Neuronal stem cell (in vitro differentiated cells): ENCODE measurements at places on chromosomes 3 and 15.

DNA sequence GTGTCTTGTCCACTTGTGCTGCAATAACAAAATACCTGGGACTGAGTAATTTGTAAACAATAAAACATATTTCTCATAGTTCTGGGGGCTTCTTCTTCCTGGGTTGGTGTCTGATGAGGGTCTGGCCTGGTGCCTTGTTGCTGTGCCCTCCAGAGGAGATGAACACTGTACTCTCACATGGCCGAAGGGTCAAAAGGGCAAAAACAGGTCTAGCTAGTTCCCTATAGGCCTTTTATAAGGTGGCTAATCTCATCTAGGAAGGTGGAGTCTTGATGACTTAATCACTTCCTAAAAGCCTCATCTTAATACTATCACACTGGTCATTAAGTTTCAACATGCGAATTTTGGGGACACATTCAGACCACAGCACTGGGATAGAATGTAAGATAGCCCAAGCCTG lies 228.4 kb downstream of the TLE3 start:
- DNase-seq = no peak

GRCh38 chr3:31364711-31365110 lies 168.0 kb upstream of the STT3B start:
- DNase-seq = no peak

DNA sequence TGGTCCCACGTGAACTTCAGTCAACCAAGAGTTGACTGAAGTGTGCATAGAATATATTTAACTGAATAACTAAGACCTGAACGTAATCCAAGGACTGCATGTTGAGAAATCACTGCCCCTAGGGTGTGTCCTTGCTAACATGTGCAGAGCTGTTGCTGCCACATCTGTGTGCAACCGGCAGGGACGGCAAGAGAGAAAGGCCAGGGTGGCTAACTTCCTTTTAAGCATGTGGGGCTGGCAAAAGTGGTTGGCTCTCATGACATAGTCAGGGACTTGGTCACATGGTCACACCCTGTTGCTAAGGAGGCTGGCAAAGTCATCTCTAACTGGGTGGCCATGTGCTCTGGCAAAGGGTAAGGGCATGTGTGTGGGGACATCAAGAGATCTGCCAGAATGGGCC lies 52.4 kb downstream of the GASK1A start:
- no peak for DNase-seq

DNA sequence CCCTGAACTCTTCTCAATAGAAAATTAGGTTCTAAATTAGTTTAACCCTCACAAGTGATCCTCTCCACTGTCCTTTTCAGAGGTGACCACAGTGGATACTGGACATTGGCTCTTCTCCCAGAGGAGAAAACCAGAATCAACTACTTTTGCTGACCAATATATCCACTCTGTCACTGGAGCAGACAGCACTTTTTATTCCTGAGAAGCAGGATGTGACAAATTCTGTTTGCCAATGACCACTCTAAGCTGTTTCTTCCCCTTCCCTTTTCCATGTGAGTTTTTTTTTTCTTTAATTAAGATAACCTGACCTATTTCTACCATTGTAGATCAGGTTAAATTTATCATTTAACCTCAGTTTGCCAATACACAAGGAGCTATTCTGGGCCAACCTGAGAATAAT lies 79.7 kb upstream of the ZNF280D start:
- DNase-seq = no peak

DNA sequence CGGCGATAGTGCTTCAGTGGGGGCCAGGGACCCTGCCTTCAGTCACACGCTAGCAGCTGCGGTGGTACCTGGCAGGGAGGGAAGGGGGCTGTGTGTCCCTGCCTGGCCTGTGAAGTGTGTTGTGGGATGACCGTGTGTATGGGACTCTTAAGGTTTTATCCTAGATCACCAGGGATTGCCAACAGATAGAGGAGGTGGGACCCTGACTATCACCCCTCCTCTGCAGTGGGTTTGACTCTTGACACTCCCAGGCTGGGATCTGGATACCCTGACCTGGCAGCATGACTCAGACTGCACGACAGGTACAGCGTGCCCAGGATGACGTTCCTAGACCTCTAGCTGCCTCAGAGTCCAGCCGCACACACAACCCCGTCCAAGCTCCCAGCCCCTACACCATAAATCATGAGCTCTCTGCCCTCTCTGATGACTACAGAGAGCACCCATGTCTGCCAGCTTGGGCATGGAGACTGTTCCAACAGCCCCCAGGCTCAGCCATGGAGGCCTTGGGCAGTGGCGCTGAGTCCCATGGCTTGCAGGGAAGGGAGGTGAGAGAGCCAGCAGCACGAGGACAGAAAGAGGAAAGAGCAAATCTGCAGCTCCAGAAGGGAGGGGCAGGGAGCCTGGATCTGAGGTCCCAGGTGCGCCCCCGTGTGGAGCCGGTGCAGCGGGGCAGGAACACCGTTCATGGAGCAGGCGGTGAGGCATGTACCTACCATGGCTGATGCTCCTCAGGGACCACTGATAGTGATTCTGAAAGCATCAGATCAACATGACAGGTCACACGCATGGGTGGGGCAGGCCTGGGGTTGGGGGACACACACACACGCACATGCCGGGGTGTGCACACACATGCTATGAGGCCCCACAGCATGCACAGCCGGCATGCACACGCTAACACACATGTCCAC lies 71.0 kb downstream of the ADAMTS7 start:
- peak; percentile 51 for DNase-seq

DNA sequence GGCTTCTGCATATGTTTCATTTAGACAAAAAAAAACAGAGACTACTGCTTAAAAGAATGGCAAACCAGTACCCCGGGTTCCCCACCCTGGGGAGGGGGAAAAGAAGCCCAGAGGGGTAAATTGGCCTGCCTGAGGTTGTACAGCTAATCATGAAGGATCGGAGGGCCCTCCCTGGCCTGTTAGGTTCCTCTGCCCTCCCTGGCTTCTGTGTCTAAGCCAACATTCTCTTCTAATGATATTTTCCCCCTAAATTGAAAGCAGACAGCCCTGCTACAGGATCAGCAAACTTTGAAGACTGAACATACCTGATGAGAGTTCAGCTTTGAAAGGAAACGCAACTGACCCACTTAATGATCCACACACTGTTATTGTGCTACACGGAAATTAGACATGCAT lies 2.5 kb downstream of the ARHGAP31 start:
- DNase-seq = no peak

- DNase-seq = no peak
Measured at GRCh38 chr3:156516961-156517360, 38.0 kb downstream of the SSR3 start.

- DNase-seq = no peak
Measured at GRCh38 chr15:56174649-56175048, 69.0 kb downstream of the RFX7 start.

GRCh38 chr3:32246079-32246675 lies 7.7 kb downstream of the CMTM8 start:
- DNase-seq = no peak
